ENCODE measurements at places on chromosomes 1 and 21.

- no peak for DNase-seq
Observed at GRCh38 chr1:38834221-38834782, 25.3 kb downstream of the RRAGC start.

- no peak for DNase-seq
Observed at GRCh38 chr1:38953433-38953860, 11.8 kb upstream of the RHBDL2 start.

GRCh38 chr1:31483012-31483946 lies 70.3 kb downstream of the SERINC2 start:
- DNase-seq: no peak

DNA sequence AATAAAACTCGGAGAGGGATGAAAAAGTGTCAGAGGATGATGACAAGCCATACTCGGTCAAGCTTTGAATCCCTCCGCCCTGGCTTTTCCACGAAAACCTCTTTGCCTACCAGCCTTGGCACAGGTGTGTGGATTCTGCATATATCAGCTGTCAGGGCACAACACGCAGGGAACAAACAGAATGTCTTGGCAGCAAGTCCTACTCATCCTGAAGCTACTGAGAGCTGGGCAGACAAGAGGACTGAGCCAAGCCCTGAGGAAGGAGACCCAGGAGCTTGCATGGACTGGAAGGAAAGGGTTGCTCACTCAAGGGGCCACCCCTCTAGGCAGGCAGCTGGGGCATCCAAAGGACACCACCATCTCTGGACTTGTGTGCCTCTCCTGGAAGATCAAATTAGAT lies 132.4 kb downstream of the HMGB4 start:
- DNase-seq: no peak

GRCh38 chr1:230510496-230510895 lies 84.4 kb upstream of the PGBD5 start:
- DNase-seq: no peak

- peak; percentile 49 for DNase-seq
Observed at GRCh38 chr1:226608699-226609505, 60.3 kb downstream of the STUM start.

DNA sequence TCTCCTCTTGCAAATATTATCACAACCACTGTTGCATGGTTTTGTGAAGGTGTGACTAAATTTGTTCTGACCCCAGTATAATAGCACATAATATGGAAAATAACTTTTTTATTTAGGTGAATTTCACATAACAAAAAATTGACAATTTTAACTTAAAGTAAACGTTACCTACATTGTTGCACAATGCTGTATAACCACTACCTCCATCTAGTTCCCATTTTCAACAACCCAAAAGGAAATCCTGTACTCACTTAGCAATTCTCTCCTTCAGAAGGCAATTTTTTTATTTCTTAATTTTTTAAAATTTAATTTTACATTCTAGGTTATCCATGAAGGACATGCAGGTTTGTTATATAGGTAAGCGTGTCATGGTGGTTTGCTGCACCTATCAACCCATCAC lies 95.2 kb downstream of the KCNJ6 start:
- no peak for DNase-seq

GRCh38 chr1:153483776-153484175 lies 23.3 kb upstream of the S100A7 start:
- DNase-seq: no peak

DNA sequence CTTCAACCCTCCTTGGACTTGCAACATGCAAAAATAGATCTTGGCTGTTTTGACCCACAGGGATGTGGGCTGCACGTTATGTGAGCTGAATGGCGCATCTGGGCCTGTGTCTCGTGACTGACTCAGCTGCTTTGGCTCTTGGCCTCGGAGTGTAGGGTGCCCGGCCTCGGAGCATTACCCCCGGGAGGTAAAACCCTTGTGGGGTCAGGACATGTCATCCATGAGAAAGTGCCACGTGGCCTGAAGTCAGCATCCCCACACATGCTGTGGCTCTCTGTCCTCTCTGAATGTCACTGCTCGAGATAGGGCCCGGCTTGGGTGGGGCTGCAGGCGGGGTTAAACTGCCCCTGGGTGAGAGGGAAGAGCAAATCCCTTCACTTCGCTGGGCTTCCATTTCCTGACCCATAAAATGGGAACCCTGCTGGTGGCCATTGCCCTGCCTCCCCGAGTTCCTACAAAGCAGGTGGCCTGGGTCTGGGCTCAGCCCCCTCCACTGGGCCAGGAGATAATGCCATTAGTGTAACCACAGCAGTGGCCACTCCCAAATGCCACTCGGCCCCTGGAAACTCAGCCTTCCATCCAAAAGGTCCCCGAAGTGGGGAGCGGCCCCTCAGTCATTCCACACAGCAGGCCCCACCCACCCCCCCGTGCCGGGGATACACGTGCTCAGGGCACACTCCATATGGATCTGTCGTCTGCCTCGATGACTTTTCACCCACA lies 22.8 kb upstream of the TSPEAR start:
- no peak for DNase-seq

- no peak for DNase-seq
Observed at GRCh38 chr1:193614817-193615216, 428.4 kb upstream of the B3GALT2 start.

DNA sequence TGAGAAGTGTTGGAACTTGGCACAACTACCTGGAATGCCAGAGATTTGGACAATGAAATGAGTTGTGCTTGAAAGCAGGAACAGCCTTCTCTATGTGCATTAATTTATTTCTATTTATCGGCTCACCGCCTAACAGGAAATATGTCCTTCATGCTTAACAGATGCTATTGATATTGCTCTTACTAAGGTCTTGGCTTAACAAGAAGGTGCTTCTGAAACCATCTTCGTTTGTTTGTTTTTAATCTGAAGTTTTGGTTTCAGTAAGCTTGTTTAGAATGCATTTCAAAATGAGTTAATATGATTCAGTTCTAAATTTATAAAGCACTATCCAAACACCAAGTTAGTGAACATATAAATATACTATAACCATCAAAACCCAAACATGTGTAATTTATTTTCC lies 898.3 kb upstream of the B3GALT2 start:
- DNase-seq: no peak

DNA sequence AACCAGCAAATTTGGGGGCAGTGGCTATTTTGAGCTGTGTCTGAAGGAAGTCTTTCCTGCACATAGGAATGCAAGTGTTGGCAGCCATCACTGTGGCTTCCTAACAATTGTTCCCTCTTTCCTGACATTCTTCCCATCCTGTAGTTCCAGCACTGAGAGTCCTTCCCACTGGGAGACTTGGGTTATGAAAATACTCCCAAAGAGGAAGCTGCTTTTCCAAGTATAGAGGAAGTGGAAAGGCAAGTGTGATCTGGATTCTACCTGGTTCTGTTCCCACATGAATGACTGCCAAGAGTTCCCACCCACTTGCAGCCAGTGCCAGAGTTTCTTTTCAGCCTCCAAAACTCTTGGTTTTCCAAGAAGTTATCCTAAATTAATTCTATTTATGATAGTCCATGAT lies 98.5 kb upstream of the CD53 start:
- DNase-seq: no peak

GRCh38 chr1:33346533-33346926 lies 25.6 kb upstream of the A3GALT2 start:
- no peak for DNase-seq

DNA sequence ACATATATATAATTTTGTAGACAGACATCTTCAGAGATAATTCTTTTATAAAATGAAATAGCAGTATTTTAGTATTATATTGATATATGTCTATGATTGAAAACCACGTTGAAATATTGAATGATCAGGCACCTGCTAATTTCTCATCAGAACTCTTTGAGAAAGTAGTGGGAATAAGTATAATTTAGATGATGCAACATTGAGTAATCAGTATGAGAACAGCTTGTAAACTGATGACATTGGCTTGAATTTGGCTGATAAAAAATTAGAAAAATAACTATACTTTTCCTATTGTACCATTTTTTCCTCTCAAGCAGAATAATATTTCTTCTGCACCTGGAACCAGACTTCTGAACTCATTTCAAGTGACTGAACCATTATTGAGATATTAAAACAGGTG lies 1316.8 kb downstream of the NCAM2 start:
- DNase-seq: no peak

- no peak for DNase-seq
Observed at GRCh38 chr1:91851130-91852010, 34.6 kb downstream of the TGFBR3 start.

DNA sequence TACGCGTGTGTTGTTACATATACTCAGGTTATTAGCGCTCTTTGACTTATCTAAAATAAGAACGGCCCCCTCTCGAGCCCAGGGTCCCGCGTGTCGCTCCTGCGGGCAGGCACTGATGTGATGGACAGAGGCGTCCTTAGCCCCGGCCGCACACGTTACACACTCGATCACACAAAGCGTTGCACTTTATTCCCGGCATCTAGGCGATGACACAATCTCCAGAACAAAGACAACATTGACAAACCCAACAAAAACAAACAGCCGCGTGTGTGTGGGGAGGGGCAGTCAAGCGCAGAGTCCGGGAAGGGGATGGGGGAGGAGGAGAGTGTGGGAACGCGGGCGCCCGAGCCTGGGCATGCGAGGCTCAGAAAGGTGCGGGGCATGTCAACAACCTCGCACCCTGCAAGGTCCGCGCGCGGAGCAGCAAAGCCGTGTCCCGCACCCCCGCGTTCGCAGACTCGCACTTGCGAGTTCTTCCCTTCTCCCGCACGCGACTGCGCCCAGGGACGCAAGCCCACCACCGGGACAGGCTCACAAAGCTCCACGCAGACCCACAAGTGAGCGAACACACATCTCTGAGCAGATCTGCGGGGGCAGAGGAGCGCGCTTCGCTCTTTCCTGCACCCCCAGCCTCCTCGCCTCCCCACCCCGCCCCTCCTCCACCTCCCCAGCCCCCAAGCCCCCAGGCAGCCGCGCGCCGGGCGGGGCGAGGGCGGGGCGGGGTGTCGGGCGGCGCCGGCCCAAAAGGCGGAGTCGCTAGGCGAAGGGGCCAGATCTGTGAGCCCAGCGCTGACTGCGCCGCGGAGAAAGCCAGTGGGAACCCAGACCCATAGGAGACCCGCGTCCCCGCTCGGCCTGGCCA lies at the start of gene EFNA1:
Gene EFNA1, plus strand, starts transcription at position 772 of the 862 bp plus-strand sequence. CDS start 102 bp downstream, outside the sequence.
- DNase-seq: no peak

GRCh38 chr1:117681093-117681900 lies 75.4 kb downstream of the TENT5C start:
- DNase-seq: no peak
